Activated CD4-positive, alpha-beta T cell treated with anti-CD3 and anti-CD28 coated beads, Interleukin-2, amount 50 U/mL, for 24 hours (primary cell): ENCODE measurements at places on chromosomes 1 and 21.

DNA sequence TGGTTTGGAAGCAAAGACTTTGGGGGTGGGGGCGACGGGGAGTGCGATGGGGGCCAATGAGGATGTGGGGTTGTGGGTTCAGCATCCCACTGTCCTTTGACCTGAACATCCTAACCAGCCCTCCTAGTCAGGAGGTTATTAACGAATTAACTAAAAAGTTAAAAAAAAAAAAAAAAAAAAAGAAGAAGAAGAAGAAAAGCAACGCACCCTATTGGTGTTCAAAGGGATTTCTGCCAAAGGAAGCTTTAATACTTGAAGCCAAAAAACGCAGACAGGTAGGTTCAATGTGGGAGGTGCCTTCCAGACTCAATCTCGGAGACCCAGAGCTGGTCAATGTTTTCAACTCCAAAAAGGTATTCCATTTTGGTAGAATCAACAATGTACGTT is 2.2 kb downstream of the CLIC6 start:
- no peak for DNase-seq

DNA sequence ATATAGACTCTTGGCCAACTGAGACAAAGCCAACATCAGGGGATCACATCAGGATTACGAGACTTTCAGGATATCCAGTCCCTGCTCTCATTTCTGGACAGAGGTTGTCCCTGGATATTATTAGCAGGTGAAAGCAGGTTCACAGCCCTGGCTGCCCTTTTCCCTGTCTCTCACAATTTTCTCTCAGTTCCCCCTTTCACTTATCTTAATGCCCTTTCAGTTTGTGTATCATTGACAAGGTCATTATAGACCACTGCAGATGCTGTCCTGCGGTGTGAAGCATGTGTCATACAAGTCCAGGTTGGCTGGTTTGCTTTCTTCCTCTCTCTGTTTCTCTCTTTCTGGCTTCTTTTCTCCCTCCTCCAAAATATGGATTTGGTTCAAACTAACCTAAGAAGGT is 2.1 kb upstream of the KLHDC9 start:
- no peak for DNase-seq

DNA sequence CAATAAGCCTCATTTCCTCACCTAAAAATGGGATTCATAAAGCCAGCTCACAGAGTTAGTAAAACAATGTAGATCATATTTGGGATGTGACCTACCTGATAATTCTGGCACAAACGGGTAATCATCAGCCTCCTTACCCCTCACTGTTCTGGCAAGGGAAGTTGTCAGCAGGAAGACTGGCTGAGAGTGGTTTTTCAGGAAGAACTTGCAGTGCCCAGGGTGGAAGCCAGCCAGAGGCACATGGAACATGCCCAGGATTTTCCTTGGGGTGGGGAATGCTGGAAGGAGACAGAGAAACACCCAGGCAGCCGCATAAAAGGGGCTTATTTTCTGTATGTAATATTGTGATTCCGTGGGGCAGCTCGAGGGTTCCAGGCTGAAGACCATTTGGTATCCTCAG is 7.7 kb upstream of the SLC5A9 start:
- no peak for DNase-seq

DNA sequence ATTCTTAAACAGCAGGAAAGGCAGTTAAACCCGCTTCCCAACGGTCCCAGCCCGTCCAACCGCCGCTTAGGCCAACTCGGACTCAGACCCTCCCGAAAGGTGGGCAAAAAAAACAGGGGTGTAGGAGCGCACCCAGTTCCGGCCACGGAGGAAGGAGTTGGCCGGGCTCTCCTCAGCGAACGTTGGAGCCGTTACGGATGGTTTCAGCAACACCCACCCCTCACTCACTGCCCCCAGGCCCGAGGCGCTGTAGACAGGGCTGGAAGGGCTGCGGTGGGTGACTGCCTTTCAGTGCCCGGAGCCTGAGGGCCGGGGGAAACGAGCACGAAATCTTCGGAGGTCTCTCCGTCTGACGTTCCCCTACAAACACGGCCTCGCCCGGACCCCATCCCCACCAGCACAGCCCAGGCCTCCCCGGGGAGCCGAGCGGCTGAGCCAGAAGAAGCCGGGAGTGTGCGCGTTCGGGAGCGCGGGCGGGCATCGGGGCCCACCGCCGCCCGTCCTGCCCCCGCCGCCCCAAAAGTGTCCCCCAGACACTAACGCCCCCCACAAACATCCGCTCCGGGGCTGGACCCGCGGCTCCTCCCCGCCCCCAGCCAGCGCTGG is 1.3 kb downstream of the KDM5B start:
- no peak for DNase-seq

GRCh38 chr1:197807739-197808453 is 32.6 kb upstream of the DENND1B start:
- no peak for DNase-seq

- DNase-seq: no peak
These were observed 11.1 kb downstream of the MTHFR start for GRCh38 chr1:11794446-11795237.

DNA sequence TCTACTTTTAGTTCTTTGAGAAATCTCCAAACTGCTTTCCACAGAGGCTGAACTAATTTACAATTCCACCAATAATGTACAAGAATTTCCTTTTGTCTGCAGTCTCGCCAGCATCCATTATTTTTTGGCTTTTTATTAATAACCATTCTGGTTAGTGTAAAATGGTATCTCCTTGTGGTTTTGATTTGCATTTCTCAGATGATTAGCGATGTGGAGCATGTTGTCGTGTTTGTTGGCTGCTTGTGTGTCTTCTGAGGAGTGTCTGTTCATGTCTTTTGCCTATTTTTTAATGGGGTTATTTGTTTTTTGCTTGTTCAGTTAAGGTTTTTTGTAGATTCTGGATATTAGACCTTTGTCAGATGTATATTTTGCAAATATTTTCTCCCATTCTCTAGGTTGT is 131.5 kb downstream of the MAST2 start:
- no peak for DNase-seq

DNA sequence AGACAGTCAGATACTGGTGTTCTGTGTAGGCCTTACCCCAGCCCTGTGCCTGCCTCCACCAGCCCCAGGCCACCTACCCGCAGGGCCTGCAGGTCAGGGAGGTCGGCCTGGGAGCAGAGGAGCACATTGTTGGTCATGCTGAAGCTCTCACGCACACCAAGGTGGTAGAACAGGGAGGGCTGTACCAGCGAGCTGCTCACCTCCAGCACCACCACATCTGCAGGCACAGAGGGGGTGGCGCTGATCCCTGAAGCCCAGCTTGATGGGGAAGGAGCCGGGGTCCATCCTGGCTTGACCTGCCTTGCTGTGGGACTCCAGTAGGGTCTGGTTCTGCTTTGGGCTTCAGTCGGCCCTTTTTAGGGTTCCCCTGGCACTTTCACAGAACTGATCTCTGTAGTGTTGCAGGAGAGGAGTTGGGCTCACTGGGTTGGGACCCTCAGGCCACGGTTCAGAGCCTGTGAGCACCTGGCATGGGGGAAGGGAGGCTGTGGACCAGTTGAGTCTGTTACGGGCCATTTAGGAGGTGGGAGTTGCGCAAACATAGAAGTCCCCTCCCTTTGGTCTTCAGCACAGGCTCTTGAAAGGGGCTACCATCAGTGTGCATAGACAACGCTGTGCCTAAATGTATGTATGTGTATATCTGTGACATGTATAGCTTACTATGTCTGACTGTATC is 1.9 kb downstream of the MAP3K6 start:
- DNase-seq: no peak
